ENCODE measurements at places on chromosomes 1 and 21.
A peak's percentile ranks its signal among the peaks of the same experiment; 100 is the strongest.

DNA sequence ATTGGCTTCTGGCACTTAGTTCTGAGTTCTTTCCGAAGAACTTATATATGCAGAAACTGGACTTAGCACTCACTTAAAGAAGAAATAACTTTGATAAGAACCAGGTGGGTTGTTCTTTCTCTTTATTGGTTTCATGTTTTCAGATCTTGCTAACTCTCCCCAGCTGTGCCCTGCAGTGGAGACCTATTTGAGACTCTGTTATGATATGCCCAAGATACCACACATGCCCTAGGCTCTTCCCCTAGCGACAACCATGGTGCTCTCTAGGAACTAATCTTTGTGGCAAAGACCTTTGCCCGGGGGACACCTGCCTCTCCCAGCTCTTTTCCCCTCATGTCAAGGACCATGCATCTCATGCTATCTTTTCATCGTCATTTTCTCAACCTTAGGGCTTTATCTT is 128.8 kb downstream of the PBX1 start:
- DNase-seq, result no peak

GRCh38 chr1:228802386-228803220 is 67.3 kb downstream of the RHOU start:
- no peak for DNase-seq

GRCh38 chr1:93395195-93395594 is 49.5 kb downstream of the DR1 start:
- no peak for DNase-seq

DNA sequence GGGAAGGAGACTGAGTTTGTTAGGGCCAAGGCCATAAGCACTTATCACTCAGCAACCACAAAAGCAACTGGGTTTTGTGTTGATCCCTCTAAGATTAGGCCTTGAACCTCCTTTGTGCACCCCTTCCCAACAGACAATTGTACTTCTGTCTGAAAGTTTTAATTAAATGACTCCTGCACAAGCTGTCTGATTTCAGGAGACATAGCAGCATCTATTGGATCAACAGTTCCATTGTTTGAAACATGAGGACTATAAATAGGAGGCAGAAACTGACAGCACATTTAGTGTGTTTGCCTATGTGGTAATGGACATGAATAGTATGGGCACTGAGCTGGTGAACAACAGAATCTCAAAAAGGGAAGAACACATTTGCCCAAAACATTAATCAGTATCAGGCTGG is 167.3 kb upstream of the KCNJ6 start:
- DNase-seq, result no peak

- DNase-seq, result peak; percentile 32
These were observed 36.5 kb downstream of the SCCPDH start for GRCh38 chr1:246760422-246761347.

DNA sequence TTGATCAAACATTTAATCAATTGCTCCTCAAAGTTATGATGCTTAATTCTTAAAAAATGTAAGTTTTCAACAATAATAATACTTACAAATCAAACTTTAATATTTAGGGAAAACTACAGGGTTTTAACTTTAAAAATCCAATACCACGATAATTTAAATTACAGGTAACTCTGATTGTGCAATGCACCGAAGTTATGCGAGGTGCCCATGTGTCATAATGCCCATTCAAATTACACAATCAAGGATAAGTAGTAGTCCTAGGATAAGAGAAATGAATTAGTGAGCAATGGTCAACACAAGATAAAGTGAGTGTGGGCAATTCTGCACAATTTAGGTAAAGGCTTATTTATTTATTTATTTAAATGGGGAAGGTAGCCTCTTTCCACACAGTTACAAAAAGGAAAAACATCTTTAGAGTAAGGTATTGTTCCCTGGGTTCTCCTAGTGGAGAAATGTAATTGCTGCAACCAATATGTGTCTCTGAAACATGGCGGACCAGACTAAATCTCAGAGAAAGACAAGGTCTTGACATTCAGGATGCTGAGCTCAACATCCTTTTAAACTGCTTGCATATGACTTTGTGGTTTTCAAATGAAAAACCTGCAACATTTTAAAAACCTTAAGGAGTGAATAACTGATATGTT is 164.2 kb downstream of the TTLL7 start:
- DNase-seq, result no peak

GRCh38 chr1:25758466-25759070 is 41.4 kb upstream of the SELENON start:
- DNase-seq, result peak; percentile 84

GRCh38 chr1:169941982-169942830 is 48.5 kb upstream of the SCYL3 start:
- DNase-seq, result no peak

GRCh38 chr1:182507685-182508084 is 57.7 kb downstream of the RGSL1 start:
- DNase-seq, result peak; percentile 24

GRCh38 chr1:172394141-172394751 is 26.2 kb upstream of the C1orf105 start:
- DNase-seq, result no peak

DNA sequence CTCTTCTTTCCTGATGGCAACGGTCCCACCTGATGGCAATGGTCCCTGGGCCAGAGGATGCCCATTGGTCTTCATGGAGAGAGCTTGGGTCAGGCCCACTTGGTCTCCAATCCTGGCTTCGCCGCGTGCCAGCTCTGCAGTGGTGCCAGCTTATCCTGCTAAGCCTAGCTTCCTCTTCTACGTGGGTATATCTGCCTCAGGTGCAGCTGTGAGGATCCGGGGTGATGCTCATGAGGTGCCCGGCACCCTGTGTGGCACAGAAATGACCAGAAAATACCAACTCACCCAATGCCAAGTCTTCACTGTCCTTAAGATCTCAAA is 437.4 kb downstream of the CAMTA1 start:
- DNase-seq, result no peak

All from NCI-H2171 treated with DMSO at 0.1 percent for 48 hours (cell line).